H9 (cell line): ENCODE measurements at places on chromosomes 1 and 21. TPM values are rescaled to one million over a fixed set of nuclear protein-coding genes. Genes with fewer than 3 reads are reported as not detected.

DNA sequence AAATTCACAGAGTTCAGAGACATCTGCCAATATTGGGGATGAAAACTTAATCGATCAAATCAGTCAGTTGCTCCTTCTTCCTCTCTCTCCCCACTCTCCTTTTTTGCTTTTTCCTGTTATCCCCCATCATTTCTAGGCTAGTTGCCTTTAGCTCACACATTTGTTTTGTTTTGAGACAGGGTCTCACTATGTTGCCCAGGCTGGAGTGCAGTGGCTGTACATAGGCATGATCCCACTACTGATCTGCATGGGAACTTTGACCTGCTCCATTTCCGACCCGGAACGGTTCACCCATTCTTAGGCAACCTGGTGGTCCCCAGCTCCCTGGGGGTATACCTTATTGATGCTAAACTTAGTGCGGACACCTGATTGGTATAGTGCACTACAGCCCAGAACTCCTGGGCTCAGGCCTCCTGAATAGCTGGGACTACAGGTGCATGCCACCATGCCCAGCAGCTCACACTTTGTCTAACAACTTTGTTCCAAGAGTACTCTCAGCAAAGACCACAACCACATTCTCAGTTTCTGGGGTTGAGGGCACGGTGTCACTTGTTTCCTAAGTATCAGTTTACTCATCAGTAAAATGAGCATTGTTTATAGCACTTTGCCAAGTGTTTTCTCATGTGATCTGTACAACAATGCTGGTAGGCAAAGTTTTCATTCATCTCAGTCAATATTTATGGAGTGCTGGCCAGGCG lies 6.7 kb upstream of the ELOA start:
- no peaks in the 10 kb centered on the region; the same call in 1 of the 3 replicates for H3K36me3 ChIP-seq
- DNase-seq, result no peak
- H3K4me3 ChIP-seq, result no peak overlapping the region
- no peak overlapping the region for H3K27ac ChIP-seq

DNA sequence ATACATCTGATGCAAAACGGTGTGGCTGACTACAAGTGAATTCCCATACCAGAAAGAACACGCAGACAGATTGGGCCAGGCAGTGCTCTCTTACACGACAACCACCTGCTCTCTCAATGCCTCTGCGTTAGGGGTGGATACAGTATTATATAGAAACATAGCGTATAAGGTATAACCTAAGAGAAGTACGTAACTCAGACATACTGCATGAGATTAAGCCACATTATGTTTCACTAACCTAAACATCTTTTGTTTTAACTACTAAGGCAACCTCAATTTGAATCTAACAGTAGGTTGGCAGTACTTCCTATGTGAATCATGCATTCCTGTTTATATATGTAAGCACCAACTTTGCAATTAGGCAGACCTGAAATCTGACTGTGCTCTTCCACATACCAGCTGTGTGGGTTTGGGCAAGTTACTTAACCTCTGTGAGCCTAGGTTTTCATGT lies 58.1 kb upstream of the COA6 start:
- H3K27me3 ChIP-seq, result no peaks in the 10 kb centered on the region
- peaks cover 4% of the 10 kb centered on the region; the same call in 1 of the 2 replicates for H3K4me1 ChIP-seq
- no peak overlapping the region for H3K4me3 ChIP-seq
- no peak for DNase-seq

DNA sequence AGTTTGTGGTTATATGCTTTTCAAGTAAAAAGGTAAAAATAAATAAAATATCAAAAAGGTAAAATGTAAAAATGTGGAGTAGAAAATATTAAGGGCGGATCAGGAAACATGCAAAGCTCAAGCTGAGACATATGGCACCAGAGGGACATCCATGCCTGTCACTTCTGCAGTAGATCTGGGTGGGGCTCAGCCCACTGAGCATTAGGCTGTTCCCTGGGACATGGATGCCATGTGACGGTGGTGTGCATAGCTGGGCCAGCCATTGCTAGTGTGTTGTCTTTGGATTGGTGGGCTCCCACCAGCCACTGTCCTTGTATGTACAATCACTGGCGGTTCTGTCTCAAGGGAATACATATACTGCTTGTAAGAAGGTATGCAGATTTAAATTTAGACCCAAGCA lies 3.0 kb downstream of the TTC13 start:
- no peaks in the 10 kb centered on the region for H3K36me3 ChIP-seq
- no peak overlapping the region for H3K4me3 ChIP-seq
- H3K4me1 ChIP-seq, result no peaks in the 10 kb centered on the region
- DNase-seq, result no peak
- peaks cover 2% of the 10 kb centered on the region; the same call in 1 of the 2 replicates for H3K27me3 ChIP-seq
- H3K27ac ChIP-seq, result no peak overlapping the region

GRCh38 chr1:201327687-201328240 lies 44.5 kb downstream of the PKP1 start:
- H3K27ac ChIP-seq, result no peak overlapping the region
- no peaks in the 10 kb centered on the region for H3K4me1 ChIP-seq
- no peaks in the 10 kb centered on the region for H3K27me3 ChIP-seq
- DNase-seq, result no peak
- no peaks in the 10 kb centered on the region; the same call in 2 of the 3 replicates for H3K36me3 ChIP-seq
- H3K4me3 ChIP-seq, result no peak overlapping the region

DNA sequence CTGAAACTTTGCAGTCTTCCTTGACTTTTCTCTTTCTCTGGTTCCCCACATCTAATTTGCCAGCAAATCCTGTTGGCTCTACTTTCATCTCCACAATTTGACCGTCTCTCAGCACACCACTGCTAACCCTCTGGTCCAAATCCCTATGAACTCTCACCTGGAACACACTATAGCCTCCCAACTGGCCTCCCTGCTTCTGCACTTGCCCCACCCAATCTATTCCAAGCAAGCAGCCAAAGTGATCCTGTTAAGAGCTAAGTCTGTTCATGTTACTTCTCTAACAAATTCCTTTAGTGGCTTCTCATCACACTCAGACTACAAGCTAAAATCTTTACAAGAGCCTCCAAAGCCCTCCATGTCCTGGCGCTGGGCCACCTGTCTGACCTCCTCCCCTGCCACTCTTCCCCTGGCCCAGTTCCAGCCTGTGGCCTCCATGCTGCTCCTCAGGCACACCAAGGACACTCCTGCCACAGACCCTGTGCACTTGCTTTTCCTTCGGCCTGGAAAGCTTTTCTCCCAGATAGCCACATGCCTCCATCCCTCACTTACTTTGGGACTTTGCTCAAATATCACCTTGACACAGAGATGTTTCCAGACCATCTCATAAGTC lies 104.1 kb downstream of the DTL start:
- no peak overlapping the region for H3K27ac ChIP-seq
- H3K4me3 ChIP-seq, result no peak overlapping the region
- DNase-seq, result no peak
- H3K27me3 ChIP-seq, result no peaks in the 10 kb centered on the region
- no peaks in the 10 kb centered on the region for H3K4me1 ChIP-seq

DNA sequence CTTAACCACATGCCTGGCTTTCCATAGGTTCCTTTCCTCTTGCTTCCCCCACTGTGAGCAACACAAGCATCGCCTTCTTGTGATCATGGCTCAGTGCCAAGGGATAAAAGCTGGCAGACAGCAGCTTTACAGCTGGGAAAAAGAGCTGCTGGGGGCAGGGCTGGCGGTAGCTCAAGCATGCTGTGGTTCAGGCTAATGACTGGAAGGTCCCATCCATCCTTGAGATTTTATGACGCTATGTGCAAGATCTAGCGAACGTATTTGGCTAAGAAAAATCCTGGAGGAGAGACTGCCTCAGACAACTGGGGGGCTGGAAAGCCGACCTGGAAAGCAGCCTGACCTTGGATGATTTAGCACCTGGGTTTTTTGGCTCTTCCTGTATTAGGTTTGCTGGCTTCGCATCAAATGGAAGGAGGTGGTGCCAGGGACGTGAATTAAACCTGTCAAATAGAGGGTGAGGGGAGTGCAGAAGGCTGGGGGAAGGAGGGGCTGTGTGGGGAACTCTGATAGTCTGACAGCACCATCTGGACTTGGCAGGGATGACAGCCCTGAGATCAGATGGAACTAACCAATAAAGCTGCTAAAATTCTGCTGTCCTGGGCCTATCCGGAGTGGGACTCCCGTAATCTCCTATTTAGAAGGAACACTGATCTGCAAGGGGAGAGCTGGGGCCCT lies 34.8 kb downstream of the ZMYND12 start:
- peaks cover 9% of the 10 kb centered on the region; the same call in 1 of the 2 replicates for H3K4me1 ChIP-seq
- no peak overlapping the region for H3K4me3 ChIP-seq
- H3K36me3 ChIP-seq, result no peaks in the 10 kb centered on the region
- no peak overlapping the region for H3K27ac ChIP-seq

The OR14A16 gene
- total RNA-seq, result 0.15 TPM in 1 of 2 replicates, not detected in the other
